ENCODE measurements at places on chromosomes 5 and 9.

- DNase-seq: no peak
These were observed 63.9 kb downstream of the C9orf152 start for GRCh38 chr9:110143950-110144545.

DNA sequence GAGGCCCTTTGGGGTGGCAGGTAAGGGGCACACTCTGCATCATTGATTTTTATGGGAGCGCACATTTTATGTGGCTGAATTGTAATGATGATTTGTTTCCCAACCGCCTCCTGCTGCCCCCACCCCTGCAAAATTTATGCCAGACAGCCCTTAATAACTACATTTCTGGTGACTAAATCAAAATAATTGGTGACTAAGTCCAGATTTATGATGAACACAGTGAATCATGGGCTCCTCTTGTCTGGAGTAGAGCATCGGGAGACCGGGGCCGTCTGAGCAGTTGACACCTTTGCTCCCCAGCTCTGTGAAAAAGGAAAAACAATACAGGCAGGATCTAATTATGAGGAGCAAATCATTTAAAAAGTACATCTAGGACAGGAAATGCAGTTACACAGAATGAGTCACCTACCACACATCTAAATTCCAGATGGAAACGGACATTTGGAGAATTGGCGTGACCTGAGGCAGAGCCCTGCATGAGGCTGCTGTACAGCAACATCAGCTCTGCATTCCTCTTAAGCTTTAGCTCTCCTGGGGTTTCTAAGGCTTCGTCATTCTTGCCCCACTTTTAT lies 58.9 kb downstream of the DOCK2 start:
- peak; percentile 56 for DNase-seq

GRCh38 chr5:96781031-96781971 lies 26.4 kb downstream of the ERAP1 start:
- DNase-seq: peak; percentile 33

DNA sequence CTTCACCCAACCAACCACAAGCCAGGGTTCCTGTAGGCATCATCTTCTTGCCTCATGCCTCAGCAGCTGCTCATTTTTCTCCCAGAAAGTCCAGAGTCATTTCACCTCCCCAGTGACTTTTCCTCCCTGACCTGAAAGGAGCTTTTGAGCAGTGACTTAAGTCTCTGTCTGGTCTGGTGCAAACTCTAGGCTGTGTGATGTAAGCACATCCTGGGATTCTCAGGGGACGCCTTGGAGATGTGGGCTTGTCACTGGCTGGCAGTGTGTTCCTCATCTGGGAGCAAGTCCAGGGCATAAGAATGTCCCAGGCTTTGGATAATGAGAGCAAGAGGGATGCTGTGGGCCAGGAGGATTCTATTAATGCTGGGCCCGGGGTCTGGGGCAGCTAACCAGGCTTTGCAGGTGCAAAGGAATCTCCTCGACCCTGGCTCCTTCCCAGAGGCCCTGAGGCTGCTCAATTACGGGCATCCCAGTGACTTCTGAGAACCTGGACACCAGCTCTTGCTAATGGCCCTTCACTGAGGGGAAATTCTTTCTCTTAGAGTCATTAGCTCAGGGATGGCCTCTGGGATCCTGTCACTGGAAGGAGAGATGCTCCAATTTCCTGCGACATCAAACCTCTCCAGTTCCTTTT lies 211.0 kb upstream of the PANK3 start:
- DNase-seq: no peak

- no peak for DNase-seq
These were observed 150.3 kb upstream of the TAS2R1 start for GRCh38 chr5:9780501-9780900.

DNA sequence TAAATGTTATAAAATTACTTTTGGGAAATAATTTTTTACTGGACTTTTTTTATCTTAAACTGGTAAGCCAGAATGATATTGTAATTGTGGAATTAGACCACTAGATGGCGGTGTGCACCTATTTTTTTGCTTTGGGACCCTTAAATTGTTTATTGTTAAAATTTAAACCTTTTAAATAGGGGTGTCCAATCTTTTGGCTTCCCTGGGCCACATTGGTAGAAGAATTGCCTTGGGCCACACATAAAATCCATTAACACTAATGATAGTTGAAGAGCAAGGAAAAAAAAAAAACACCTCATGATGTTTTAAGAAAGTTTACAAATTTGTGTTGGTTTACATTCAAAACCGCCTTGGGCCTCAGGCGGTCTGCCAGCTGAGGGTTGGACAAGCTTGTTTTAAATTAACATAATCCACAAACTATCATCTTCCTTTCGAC lies 28.4 kb upstream of the GADD45G start:
- DNase-seq: no peak

DNA sequence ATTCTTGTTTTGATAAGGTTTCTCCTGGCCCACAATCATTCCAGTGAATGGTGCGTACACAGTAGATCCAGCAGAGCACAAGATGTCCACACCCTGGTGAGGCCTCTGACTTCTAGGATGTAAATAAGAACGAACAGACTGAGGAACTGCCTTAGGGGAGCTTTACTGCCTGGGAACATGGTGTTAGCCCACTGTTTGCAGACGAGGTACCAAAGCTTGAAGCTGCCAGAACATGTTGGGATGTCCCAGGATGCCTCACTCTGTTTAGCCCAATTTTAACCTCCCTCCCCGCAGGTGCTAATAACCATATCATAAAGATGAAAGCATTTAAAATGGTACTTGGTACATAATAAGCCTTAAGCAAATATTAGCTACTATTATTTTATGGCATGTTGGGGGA lies 3.5 kb downstream of the LECT2 start:
- DNase-seq: no peak

DNA sequence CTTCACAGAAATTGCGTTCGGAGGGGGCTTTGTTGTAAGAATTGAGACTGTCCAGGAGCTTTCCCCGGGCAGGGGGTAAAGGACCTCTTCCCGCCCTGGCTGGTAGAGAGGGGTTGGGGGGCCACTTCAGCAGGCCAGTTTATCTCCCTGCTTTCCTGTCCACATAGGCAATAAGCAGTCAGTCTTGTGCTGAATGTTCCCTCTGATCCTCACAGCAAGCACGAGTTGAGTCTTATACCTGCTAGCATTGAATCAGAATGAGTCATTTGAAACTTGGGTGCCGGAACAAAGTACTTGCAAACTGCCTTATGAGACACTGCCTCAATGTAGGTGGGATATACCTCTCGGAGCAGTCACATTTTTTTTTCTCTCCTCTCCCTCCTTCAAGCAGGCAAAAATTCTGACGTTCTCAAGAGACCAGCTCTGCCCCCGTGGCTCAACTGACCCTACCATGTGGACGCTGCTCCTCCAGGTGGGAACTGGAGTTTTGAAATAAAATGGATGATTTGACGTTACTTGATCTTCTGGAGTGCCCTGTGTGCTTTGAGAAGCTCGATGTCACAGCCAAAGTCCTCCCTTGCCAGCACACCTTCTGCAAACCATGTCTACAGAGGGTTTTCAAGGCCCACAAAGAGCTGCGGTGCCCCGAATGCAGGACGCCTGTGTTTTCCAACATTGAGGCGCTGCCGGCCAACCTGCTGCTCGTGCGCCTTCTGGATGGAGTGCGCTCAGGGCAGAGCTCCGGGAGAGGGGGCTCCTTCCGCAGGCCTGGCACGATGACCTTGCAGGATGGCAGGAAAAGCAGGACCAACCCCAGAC lies 1.3 kb downstream of the SH3RF2 start:
- DNase-seq: no peak

DNA sequence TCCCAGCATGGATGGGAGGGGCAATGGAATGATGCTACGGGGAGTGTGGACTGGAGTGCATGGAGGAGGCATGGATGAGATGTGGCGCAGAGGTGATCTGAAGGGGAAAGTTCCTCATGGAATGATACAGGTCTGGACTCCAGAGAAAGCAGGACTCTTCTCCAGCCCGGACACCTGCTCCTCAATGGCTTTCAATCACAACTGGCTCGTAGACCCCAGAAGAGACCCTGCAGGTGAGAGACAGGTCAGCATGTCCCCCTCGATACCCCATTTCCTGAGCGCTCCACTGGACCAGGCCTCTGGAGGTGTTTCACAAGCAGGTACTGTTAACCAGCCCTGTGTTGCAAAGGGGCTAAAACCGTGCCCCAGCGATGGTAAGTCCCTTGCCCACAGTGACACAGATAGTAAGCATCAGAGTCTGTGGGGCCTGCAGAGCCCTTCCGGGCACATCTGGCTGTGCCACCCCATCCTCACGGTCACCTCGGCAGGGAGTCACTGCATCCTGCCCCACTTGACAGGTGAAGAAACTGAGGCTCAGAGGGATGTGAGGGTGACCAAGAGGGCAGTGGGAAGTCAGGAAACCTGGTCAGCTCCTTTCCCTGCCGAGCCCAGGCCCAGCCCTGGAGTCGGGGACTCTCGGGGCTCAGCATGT lies 5.5 kb upstream of the DPM2 start:
- no peak for DNase-seq

GRCh38 chr5:17604951-17605350 lies 968 bp downstream of the TAF11L11 start:
- no peak for DNase-seq

DNA sequence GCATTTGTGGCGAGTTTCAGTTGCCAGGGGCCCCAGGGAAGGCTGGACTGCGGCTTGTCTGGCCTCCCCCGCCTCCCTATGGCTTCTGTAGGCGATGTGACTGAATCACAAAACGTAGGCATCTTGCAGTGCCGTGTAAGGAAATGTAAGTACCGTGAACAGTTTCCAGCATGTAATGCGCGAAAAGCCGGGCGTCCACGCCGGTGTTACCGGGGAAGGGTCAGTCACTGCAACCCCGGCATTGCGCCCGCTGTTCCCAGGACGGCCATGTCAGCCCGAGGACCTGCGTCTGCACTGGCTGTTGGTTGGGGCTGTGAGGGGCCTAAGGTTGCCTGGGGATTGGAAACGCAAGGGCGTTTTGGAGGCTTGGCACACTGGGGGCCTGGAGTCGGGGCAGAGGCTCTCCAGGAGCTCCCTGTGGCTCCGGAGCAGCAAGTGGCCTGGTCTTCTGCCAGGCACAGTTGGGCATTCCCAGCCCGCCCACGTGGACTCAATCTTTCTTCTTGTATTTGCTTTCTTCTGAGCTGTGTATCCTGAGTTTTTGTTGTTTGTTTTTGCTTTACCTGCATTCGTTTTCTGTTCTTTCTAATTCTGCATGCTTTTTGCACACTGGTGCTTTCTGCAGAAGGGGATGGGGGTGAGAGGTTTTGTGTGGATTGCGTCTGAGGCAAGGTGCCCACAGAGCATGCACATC lies 36.9 kb upstream of the PLEKHG4B start:
- no peak for DNase-seq

DNA sequence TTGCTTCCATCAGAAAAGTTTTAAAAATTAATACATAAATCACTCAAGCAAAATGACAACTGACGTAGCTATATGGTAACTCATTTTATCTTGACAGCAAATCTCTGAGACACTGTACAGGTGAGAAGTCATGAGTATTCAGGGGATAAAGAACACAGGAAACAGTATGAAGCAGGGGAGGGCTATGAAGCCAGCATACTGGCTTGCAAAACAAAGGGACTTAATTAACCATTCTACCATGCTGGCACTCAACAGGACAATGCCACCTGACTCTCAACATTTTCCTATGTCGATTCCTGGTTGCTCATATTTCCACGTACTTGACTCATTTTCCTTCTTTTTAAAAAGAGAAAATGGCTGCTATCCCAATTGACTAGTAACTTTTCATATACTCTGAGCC lies 151.4 kb upstream of the RETREG1 start:
- DNase-seq: no peak

GRCh38 chr5:159262472-159262858 lies 625 bp upstream of the UBLCP1 start:
- no peak for DNase-seq

- DNase-seq: no peak
These were observed 156.8 kb upstream of the TBC1D2 start for GRCh38 chr9:98412101-98412842.

DNA sequence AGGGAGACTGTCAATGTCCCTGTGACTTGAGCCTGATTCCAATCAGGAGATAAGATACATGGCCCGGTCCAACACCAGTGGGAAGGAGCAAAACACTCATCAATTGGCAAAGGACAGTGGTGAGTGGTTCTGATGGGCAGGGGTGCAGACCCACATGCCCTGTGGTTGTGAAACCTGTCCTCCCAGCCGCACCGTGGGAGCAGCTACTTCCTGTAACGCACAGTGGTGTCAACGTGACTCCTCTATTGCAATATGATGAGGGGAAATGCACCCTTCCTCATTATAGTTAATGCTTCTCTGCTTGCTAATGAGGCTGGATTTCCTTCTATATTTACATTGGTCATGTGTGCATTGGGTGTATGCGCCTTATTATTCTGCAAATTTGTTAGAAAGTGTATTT lies 223.0 kb downstream of the IRX1 start:
- DNase-seq: no peak

DNA sequence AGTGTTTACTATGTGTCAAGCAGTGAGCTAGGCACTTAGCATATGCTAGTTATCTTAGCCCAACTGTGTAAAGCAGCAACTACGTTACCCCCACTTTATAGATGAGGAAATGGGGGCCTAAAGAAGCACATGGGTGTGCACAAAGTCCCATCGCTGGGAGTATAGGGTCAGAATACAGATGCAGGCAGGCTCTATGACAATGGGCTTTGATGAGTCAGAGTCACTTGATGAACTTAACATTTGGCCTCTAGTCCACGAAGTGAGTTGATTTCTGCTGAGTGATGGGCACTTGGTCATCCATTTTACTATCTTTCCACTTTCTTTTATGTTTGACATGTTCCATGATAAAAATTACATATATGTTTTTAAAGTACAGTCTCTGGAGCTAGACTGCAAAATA lies 204.3 kb downstream of the TRIM32 start:
- no peak for DNase-seq

- DNase-seq: no peak
These were observed 18.8 kb downstream of the BICD2 start for GRCh38 chr9:92745881-92746280.

DNA sequence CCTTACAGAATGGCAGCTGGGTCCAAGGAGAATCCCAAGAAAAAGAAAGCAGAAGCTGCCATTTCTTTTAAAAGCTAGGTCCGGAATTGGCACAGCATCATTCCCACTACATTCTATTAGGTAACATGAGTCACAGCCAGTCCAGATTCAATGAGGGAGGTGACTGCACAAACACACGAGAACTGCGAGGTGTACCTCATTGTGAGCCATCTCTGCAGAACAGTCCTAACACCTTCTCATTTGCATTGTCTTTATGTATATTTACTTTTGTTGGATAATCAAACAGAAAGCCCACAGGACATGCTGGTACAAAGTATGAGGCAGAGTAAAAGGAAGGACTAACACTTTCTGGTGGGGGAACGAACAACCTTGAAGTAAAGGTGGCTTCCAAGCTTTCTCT lies 14.6 kb upstream of the HABP4 start:
- no peak for DNase-seq

DNA sequence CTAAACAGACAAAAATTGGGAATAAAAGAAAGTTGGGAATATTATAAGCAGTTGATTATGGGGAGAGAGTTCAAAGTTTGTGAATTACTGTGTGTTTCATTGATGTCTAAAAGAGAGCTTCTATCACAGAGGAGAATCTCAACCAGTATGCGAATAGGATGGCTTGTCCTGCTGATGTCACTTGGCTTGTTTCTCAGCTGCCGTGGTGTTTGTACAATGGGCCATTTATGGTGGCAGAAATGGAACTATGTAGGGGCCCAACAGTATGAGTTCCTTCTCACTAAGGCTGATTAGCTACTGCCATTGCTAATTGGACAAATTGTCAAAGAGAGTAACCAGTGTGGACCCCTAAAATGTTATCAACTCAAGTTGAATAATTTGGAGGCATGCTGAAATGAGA lies 103.9 kb downstream of the ST8SIA4 start:
- DNase-seq: no peak

GRCh38 chr5:107980923-107981692 lies 310.4 kb upstream of the EFNA5 start:
- no peak for DNase-seq

Measured in keratinocyte (primary cell).